ENCODE measurements at places on chromosomes 6 and 20.

DNA sequence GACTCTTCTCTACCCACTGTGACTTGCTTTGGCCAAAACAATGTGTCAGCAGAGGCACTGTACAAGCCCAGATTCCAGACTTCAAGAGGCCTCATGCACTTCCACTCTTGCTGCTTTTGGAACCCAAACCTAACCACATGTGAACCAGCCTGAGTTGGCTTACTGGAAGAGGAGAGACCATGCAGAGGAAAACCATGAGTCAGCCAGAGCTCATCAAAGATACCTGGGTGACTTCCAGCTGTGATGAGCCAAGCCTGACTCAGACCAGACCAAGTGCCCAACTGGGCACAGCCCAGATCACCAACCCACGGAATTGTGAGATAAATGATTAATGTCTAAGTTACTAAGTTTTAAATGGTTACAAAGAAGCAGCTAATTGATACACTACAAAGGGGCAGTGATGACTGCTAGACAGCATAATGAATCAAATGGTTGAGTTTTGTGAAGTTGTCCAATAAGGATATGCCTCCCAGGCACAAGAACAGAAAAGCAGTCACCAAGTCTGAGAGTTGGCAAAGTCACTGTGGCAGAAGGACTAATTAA is 16.2 kb upstream of the BEND6 start:
- DNase-seq: no peak

- DNase-seq: no peak
These were observed 14.6 kb downstream of the ADGRB3 start for GRCh38 chr6:68649669-68650068.

GRCh38 chr6:20939161-20939775 is 405.0 kb downstream of the CDKAL1 start:
- no peak for DNase-seq

DNA sequence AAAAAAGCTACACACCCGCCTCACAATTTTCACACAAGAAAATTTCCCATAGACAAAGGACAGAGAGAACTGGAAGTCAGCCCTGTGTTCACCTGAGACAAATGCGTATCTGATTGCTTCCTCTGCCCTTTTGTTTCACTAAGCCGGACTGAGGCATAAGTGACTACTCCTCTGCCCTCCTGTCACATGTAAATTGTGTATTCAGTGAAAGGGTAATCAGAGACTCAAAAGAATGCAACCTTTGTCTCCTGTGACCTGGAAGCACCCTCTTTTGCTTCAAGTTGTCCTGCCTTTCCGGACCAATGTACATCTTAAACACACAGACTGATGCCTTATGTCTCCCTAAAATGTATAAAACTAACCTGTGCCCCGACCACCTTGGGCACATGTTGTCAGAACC is 483.8 kb upstream of the EYS start:
- DNase-seq: no peak

GRCh38 chr6:11258260-11259237 is 26.1 kb upstream of the NEDD9 start:
- DNase-seq: no peak

- no peak for DNase-seq
These were observed 453.6 kb upstream of the FLRT3 start for GRCh38 chr20:14790771-14791620.

DNA sequence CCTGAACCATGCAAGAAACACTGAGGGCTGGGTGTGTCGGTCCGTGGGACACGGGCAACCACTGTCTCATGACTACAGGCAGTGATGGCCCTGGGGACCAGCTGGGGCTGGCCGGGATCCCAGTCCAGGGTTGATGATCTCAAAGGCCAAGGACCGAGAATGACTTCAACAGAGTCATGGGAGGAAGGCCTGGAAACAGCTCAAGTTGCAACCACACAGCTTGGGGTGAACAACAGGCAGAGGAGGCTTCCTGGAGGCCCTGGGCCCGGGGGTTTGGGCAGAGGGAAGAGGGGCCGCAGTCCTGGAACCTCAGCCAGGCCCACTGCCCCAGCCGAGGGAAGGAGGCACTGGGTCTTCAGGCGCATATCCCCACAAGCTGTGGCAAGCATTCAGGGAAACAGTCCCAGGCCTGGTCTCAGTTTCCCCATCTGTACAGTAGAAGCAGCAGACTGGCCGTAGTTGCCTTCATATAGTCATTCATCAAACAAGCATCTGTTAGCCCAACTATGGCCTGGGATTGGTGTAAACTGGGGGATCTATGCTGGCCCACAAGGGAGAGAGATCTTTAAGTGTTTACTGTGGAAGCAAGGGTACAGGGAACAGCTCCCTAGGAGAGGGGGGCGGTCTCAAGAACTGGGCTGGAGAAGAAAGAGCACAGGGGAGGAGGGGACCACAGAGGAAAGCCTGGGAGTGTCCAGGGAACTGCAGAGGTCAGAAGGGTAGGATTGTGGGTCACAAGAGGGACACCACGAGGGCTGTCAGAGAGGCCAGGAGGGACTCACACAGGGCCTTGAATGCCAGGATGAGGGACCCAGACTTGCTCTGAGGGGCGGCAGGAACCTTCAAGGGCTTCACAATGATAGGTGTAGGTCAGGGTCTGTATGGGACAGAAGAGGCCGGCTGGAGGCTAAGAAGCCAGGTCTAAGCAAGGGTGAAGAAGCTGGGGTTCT is 2.1 kb downstream of the MYL9 start:
- DNase-seq: no peak

DNA sequence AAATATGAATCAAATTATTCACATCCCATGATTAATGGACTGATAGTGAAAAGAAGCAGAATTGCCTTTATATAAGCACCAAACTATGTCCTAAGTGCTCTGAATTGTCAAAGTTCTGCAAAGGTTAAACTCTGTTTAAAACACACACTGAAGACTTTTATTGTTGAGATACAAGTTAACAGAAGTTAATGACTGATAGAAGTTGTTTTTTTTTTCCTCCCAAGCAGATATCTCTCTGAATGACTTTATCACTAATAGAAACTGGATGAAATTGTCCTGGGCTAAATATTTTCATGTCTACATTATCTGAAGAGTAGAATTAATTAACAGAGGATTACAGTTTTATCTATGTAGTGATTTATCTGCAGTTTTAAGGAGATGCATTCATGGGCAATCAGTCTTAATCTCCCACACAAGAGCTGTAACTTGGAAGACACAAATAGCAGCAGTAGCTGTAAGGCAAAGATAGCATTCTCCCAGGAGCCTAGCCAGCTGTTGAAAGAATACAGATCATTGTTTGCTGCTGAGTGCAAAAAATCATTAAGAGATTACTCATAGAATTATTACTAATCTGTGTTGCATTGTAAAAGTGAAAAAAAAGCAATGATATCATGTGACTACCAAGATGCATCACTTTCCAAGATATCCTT is 49.9 kb downstream of the BMP5 start:
- DNase-seq: no peak

DNA sequence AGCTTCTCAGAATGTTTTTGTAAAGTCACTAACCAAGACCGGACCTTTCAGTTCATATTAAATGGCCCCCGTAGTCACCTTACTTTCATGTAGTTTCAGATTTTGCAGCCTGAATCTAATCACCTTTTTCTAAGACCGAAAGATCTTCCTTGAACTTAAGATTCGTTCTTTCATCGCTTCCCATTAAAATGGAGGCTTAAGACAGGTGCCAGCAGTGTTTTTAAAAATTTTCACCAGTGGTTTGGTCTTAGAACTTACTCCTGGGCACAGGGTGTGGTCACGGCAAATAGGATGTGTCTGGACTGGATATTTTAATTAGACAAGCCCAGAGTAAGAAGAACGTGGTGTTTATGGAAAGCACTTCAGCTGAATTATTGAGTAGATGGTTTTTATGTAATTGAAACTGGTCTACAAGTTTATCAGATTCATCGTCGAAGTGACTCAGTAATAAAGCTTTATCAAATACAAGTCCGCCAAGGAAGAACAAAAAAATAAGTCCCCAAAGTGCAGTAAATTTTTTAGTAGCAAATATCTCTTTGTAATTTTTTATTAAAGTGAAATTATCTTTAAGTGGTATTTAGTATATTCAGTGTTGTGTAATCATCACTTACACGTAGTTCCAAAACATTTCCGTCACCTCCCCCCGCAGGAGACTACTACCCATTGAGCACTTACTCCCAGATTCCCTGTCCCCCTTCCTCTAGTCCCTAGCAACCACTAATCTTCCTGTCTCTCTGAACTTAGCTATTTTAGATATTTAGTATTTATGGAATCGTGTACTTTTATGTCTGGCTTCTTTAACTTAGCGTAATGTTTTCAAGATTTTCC is 868 bp downstream of the SRSF3 start:
- no peak for DNase-seq

DNA sequence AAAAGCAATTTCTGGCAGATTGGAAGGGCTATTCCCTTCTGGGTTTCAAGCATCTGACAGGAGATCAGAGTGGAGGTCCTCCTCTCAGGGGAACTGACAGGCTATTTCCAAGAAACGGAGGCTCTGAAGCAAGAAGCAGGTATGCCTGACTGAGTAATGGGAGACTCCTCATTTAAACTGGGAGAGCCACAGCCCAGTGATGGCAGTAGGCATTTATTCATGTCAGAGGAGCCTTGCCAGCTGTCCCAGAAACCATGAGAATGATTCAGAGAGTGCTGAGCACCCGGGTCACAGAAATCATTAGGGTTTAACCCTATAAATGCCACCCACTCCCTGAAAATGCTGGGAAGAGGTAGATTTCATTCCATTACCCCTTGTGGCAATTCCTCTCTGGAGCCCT is 247.5 kb upstream of the RNF217 start:
- no peak for DNase-seq

GRCh38 chr6:85172161-85172560 is 277.7 kb upstream of the NT5E start:
- DNase-seq: no peak

GRCh38 chr6:4210629-4211419 is 75.4 kb upstream of the ECI2 start:
- DNase-seq: peak; percentile 25

DNA sequence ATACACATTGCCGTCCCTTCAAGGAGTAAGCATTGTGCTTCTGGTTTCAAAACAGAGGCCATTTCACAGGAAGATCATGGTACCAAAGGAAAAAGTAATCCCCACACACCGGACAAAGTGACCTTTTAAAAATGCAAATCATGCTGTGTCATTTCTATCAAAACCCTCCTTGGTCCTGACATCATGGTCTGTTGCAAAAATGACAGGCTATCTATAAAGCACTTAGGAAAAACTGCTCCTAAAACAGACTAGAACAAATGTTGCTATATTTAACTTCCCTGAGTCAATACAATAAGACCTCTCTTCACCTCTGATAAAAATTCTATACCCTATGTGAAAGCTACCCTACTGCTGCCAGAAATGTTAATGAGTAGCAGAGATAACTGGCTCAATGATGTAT is 353.6 kb upstream of the RUNX2 start:
- no peak for DNase-seq

- DNase-seq: no peak
These were observed 95.3 kb downstream of the CD109 start for GRCh38 chr6:73791336-73791735.

DNA sequence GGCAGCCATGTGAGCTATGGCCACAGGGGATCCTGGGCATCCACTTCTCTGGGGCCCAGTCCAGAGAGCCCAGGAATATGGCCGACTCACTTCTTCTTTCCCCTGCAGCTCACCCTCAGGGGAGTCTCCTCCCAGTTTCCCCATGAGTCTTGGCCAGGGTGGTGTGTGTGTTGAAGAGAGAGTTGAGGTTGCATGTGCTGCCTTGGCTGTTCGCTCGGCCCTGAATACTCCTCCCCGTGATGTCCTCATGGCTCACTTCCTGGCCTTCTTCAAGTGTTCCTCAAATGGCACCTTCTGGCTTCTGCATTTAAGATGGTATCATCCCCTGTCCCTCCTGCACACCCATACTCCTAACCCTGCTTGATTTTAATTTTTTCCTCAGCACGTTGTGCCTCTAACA is 3.2 kb upstream of the TREML1 start:
- DNase-seq: no peak

GRCh38 chr20:21280522-21281016 is 22.6 kb upstream of the XRN2 start:
- no peak for DNase-seq

DNA sequence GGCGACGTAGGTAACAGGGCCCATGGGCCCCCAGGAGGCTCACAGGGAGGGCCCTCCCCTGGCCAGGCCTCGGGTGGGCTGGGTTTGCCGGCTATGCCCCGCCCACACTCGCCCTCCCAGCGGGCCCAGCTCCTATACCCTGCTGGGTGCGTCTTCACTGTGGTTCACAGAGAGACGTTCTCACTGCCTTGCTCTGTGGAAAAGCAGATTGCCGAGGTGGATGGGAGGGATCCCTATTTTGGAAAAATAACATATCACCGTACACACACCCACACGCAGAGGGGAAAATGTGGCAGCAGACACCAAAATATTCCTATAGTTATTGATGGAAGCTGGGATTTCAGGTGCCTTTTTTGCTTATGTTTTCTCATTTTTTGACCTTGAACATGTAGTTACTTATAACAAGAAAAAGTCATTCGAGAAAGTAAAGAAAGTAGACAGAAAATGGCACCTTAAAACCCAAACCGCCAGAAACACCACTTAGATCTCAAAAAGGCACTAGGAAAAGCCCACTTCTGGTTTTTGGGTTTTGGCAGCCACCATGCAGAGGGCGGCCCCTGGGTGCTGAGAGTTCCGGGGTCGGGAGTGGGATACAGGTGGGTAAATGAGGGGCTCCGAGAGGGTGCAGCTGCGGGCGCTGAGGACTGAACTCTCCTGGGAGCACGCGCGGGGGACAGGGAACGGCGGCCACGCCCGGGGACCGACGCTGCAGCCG is 49.4 kb downstream of the TMEM242 start:
- no peak for DNase-seq

DNA sequence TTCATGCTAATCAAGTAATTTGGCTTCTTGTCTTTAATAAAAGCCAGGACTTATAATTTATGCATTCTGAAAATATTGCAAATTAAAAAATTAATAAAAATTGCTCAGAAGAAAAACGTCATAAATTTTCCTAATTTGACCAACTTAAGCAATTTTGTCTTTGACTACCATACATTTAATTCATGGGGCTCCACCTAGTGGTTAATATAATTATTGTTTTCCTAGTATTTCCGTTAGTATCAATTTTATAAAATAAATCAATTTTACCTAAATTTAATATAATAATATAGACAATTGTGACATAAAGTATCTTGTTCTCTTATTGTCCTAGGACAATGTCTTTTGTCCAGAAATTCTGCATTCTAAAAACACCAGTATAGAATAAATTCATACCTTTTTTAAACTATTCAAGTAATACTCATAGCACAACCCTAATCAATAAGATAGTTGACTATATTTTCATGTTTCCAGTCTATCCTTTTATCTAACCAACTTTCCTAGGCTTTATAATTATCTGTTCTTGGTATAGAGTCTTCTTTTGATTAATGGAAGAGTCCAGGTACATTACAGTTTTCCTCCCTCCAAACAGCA is 319.9 kb downstream of the TRDN start:
- no peak for DNase-seq

GRCh38 chr20:60788070-60788469 is 464.0 kb upstream of the CDH4 start:
- DNase-seq: no peak
